ENCODE measurements at places on chromosomes 4 and X.
A peak's percentile ranks its signal among the peaks of the same experiment; 100 is the strongest.

DNA sequence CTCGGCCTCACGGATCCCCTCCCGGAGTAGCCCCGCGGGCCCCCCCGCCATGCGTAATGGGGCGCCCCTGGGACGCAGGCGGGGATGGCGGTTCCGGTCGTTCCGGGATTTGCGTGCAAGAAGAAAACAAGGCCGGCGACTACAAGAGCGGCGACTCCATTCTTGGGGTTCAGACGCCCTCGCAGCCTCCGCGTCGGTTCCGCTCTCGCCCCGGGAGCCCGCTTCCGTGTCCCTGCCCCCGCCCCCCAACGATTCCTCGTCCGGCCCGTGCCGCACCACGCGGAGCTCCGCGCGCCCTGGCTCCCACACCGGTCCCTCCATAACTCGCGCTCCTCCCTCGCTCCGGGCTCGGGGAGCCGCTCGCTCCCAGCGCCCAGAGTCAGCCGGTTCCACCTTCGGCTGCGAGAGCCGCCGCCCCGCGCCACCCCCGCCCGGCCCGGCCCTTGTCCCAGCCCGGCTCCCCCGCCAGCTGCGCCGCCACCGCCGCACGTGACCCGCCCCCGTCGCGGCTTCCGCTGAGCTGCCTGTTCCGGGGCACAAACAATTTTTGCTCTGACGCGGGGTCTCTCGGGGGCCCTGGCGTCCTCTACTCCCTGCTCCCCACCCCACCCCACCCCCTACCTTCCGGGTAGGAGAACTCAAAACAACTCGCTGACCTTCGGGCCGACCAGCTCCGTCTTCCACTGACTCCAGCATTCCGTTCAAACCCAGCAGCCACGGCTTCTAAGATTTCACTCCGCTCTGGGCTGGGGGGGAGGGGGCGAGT is 78.8 kb upstream of the BCOR start:
- peak; percentile 47 for DNase-seq

DNA sequence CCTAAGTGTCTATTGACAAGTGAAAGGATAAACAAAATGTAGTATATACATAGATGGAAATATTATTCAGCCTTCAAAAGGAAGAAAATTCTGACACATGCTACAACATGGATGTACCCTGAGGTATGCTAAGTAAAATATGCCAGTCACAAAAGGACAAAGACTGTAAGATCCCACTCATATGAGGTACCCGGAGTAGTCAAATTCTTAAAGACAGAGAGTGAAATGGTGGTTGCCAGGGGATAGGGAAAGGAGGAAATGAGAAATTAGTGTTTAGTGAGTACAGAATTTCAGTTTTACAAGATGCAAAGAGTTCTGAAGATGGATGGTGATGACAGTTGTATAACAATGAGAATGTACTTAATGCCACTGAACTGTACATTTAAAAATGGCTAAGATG is 102.3 kb upstream of the NAP1L5 start:
- DNase-seq = no peak

GRCh38 chr4:152462047-152462446 is 73.8 kb downstream of the FBXW7 start:
- no peak for DNase-seq

DNA sequence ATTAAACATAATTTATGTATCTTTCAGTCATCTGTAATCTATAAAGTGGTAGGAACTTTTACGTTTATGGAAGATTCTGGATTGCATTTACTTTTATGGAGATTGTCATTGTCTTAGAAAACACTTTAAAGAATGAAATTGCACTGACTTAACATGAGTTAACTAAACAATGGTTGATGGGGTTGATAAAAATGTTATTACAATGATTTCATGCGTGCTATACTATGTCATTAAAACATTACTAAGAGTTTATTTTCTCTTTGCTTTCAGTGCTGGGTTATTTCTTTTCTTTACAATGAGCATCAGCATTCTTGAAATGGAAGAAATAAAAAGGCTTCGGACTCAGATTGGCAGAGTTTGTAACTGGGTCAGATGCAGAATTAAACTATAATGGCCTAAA is 67.1 kb upstream of the PDLIM3 start:
- no peak for DNase-seq

- DNase-seq = no peak
Measured at GRCh38 chrX:111823703-111824102, 52.3 kb upstream of the TRPC5OS start.

DNA sequence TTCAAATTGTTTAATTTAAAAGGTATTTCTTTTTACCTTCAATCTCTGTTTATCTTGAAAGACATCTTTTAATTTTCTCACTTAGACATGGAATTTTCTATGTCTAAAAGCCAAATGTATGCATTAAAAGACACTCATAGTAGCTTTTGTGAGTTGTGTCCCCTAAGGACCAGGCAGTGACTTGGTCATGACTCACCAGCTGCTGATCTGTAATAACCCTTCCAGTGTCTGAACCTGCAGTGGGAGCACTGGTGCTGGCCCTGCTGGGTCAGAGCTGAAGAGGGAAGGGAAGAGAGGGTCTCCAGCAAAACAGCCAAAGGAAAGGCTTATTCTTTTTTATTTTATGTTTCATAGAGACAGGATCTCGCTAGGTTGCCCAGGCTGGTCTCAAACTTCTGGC is 31.1 kb upstream of the SH3D19 start:
- DNase-seq = peak; percentile 61

DNA sequence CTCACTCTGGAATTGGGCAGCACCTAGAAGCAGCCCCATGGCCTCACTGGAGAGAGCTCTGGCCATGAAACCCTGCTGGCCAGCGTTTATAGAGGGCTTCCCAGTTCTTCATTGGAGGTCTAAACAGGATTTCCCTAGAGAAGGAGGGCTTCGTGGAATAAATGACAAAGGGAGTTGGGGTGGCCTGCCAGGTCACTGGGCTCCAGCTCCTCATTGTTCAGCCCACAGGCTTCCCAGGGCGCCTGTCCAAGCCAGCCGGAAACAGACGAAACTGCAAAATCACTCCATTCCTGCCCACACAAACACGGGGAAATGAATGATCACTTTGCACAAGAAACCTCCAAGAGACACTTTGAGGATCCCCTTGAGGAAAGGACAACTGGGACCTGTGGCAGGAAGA is 189.7 kb downstream of the TSPAN5 start:
- peak; percentile 67 for DNase-seq

GRCh38 chr4:161186012-161186411 is 977.8 kb downstream of the FSTL5 start:
- no peak for DNase-seq

DNA sequence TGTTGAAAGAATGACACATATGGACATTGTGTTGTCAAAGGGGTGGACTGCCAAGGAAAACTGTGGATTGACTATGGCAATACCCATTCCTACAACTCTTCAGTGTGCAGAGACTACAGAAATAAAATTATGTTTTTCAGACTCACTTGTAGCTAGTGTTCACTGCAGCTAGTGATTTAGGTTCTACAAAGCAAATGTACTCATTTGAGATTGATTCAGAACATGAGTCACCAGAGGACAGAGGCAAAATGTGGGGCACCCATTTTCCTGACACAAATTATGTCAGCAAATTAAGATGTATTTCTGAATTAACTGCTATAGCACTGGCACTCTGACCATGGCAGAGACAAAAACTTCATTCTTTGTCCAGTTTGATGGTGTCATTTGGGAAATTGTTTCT is 40.7 kb downstream of the SPCS3 start:
- no peak for DNase-seq

GRCh38 chrX:129823115-129823514 is 20.6 kb downstream of the ZDHHC9 start:
- DNase-seq = peak; percentile 58

DNA sequence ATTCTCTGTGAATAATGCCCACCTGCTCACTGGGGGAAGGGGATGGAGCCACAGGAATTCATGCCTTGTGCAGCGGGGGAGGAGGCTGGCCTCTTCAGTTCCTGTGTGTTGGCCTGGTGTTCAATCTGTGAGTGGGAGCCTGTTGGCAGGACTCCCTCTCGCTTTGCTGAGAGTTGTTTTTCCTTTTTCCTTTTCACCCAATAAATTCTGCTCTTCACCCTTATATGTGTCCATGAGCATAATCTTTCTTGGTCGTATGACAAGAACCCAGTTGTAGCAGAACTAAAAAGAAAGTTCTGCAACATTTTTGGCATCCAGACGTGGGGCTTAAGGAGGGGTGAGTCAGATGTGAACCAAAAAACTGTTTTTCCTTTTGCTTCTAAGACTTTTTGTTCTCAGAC is 235.2 kb upstream of the HDX start:
- no peak for DNase-seq

- DNase-seq = no peak
Measured at GRCh38 chr4:43990551-43990950, 458.1 kb downstream of the KCTD8 start.

GRCh38 chrX:151710457-151710856 is 5.4 kb upstream of the FATE1 start:
- no peak for DNase-seq

GRCh38 chr4:108276690-108277089 is 108.0 kb upstream of the LEF1 start:
- no peak for DNase-seq

DNA sequence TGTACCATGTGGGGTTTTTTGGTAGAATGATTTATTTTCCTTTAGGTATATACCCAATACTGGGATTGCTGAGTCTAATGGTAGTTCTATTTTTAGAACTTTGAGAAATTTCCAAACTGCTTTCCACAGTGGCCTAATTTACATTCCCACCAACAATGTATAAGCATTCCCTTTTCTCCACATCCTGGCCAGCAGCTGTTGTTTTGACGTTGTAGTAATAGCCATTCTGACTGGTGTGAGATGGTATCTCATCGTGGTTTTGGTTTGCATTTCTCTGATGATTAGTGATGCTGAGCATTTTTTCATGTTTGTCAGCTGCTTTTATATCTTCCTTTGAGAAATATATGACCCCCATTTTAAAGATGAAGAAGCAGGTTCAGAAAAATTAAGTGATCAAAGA is 153.7 kb downstream of the CBR4 start:
- peak; percentile 81 for DNase-seq

Measured in M059J (cell line).